NCI-H460 (cell line): ENCODE measurements at places on chromosomes 5 and 9. TPM values are rescaled to one million over a fixed set of nuclear protein-coding genes. Genes with fewer than 3 reads are reported as not detected.

PROB1 gene
- 1.5 and 1.8 TPM in 2 replicates for total RNA-seq

PPP1R2B gene
- not detected in 2 replicates for total RNA-seq

BNC2 gene
- total RNA-seq = 5.7 and 5.8 TPM in 2 replicates

NUTM2G gene
- not detected in 2 replicates for total RNA-seq

ZCCHC9 gene
- total RNA-seq = 42.6 and 47.2 TPM in 2 replicates

IARS1 gene
- total RNA-seq = 651 and 698 TPM in 2 replicates

RALGDS gene
- 19.2 and 21.2 TPM in 2 replicates for total RNA-seq

PHF24 gene
- not detected in 2 replicates for total RNA-seq

HAVCR2 gene
- total RNA-seq = not detected in 2 replicates

- DNase-seq = no peak
These were observed 68.0 kb downstream of the PTBP3 start for GRCh38 chr9:112265391-112265790.

DNA sequence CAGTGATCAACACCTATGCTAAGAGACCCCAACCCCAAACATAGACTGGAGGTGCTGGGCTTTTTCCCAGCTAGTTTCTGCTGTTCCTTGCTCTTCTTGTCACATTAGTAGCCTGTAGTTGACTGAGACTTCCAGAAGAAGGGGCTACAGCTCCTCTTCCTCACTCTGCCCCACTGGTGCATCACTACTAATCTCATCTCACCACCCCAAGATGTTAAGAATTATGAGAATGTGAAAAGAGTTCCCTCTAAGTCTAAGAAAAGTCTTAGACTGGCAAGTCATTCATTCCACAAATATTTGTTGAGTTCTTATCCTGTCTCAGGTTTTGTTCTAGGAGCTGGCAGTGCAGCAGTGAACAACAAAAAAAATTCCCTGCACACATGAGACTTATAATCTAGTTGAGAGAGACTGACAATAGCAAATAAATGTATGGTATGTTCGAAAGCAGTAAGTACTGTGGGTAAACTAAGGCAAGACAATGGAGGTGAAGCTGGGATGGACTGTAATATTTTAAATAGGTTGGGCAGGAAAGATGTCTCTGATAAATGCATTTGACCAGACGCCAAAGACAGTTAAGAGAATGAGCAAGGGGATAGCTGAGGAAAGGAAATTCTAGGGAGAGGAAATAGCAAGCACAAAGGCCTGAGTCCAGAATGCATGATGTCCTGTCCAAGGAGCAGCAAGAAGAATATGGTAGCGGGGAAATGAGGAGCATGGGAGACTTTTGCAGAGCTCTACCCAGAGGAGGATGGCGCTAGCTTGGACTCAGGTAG lies 92.3 kb downstream of the PTCD2 start:
- no peak for DNase-seq

GRCh38 chr5:142110046-142110531 lies 1.5 kb downstream of the NDFIP1 start:
- DNase-seq = no peak

DNA sequence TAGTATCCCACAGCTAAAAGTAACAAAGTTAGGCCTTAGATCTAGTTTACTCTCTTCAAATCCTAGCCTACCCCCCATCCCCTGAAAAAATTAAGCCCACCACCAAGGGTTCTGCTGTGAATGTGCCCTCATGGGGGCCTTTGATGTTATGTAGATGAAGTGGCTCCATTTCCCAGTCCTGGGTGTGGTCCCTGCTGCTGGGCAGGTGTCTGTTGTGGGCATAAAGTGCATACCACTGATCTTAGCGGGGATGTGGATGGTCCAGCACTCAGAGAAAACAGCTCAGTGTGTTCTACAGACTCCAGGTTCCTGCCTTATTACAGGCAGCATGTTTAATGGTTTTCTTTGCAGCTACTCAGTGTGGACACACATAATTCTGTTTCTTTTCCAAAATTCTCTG lies 1.9 kb downstream of the PCBD2 start:
- DNase-seq = no peak

DNA sequence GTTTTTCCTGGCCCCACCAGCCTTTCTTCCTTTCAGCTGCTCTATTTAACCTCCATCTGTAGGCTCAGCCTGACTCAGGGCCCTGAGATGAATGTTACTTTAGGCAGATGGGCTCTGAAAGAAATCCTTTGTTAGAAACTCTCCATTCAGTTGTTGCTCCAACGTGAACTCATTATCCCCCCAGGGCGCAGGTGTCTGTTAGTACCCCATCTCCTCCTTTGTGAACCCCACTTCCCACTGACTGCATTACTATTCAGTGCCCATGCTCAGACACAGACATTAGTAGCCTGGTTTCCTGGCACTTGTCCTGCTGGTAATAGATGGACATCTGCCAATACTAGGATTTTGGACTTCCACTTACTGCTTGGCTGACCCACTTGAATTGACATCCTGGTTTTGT lies 1271.6 kb downstream of the PTPRD start:
- DNase-seq = no peak

GRCh38 chr5:172009536-172010270 lies 3.3 kb upstream of the FBXW11 start:
- DNase-seq = no peak

- no peak for DNase-seq
These were observed 6.3 kb upstream of the CLPTM1L start for GRCh38 chr5:1351156-1351555.

GRCh38 chr9:88307136-88307535 lies 81.1 kb upstream of the SPIN1 start:
- no peak for DNase-seq

GRCh38 chr5:151357792-151358191 lies 10.4 kb upstream of the SLC36A2 start:
- no peak for DNase-seq

DNA sequence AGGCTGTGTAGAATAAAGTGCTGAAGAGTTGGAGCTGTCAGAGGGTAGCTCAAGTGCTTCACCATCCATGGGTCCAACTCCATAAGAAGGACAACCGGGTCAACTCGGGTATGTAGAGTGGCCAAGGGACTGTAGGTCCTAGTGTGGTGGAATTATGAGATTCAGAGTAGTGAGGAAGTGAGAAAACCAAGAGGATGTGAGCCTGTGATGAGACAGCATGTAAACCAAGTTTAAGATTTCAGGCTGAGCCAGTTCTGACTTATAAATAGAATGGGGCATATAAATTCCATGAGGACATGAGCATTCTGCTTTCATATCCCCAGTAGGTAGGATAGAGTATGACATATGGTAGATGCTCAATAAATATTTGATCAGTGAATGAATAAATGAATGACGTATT lies 96.3 kb downstream of the CFAP95 start:
- DNase-seq = no peak

DNA sequence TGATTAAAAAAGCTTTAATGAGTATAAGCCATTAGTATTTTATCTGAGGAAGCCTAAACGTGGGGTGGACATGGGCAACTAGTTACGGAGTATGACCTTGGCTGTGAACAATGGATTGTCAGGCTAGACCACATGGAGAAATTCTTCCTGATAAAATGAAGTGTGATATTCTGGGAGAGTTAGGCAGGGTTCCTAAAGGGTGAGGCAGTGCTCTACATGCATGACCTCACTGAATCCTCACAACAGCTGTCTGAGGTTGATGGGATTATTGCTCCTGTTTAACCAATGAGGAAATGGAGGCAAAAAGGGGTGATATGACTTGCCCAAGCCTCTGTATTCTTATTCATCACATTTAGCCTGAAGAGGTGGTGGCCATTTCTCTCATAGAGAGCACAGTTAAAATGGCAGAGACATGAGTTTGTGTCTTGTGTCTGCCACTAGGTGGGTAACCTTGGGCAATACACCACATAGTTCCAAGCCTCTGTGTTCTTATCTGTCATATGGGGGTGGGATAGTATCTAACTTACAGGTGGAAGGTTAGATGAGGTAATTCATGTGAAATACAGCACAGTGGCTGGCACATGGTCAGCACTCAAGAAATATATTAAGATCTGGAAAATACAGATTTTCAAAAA lies 96.1 kb upstream of the NR3C1 start:
- DNase-seq = no peak

GRCh38 chr9:72089451-72090130 lies 29.2 kb upstream of the C9orf57 start:
- DNase-seq = no peak

DNA sequence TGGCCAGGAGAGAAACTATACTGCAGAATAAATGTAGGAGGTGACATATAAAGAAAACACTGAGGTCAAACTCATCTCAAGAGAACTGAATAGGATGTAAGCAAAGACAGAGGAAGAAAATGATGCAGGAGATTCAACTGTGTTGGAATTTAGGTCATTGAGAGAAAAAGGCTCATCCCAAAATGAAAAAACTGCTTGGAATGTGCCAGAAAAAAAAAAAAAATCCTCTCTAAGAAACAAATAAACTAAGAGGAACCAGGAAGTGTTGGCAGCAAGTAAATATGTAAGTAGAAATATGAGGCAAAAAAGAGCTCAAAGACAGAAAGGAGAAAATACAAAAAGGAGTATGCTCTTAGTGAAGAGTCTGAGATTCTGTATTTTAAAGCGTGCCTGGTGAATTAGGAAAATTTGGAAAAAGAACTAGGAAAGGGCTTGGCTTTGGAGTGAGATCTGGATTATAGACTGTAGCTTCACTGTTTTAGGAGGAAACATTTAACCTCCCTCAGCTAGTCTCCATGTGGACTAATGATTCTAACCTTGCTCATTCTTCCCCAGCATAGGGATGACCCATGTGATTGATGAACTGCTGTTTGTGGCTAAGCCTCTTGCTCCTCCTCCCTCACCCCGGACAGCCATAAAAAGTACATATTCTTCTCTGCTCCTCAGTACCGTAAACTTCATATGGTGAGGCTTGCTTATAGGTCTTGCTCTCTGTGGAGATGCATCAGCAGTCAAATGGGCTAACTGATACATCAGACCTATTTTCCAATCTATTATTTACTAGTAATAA lies 185.6 kb upstream of the POU5F2 start:
- no peak for DNase-seq

- DNase-seq = no peak
These were observed 214.4 kb upstream of the S1PR3 start for GRCh38 chr9:88776717-88777497.

GRCh38 chr5:174482607-174483024 lies 241.8 kb upstream of the MSX2 start:
- DNase-seq = no peak

- no peak for DNase-seq
These were observed 22.8 kb upstream of the CRHBP start for GRCh38 chr5:76930083-76930482.

DNA sequence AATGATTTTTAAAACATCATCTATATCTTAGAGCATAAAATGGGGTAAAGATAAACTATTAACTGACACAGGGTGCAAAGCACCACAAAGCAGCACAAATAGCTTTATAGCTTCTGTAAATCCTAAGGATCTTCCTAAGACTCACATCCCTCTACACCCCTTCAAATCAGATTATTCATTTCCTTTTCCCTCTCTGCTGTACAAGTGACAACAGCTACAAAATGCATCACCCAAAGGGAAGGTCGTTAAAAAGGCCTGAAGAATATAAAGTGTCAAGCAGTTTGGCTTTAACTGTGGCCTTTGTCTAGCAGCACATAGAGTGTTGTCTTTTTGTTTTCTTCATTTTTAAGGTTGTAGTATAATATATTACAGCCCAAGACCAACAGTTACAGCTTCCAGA lies 422.1 kb downstream of the PDE4D start:
- DNase-seq = no peak

DNA sequence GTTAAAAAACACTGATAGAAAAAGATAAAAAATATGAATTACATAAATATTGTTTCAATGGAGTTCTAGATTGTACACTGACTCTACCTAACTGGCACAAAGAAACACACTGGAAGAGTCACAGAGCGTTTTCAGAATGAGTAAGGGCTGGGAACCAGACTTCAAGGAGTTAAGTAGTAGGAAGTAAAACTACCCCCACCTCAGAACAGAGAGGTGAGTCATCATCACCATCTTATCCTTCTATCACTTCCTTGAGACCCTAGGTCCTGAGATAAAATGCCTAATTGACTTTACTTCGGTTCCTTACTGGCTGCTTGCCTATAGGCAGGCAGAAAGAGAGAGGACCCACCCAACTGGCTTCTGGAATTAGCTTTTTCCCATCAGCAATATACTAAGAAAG lies 79.7 kb downstream of the ELAVL2 start:
- DNase-seq = no peak

DNA sequence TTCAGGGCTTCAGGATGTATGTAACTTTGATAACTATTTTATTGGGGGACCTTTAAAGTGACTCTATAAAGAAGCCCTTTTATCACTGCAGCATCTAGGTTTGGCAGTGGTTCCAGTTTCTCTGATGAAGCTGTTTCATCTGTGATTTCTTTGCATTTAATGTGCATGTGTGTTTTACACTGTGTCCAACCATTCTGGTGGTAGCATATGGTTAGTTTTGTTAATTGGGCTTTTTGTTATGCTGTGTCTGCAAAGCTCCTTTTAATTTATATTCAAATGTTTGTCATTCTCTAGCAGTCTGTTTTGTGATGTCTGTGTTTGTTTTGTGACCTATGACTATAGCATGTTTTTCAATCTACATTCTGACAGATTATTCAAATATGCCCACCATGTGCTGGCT lies 294.8 kb downstream of the DNAH5 start:
- DNase-seq = no peak
